Mammary epithelial cell (primary cell): ENCODE measurements at places on chromosomes 7 and 10. TPM values are rescaled to one million over a fixed set of nuclear protein-coding genes. Genes with fewer than 3 reads are reported as not detected.

The GPER1 gene
- polyA plus RNA-seq = 1.1 TPM

The STEAP4 gene
- 0.01 TPM for polyA plus RNA-seq

The VPS41 gene
- polyA plus RNA-seq = 10.4 TPM

The DLX6 gene
- not detected for polyA plus RNA-seq

The GLI3 gene
- polyA plus RNA-seq = 4.3 TPM

The GRM3 gene
- not detected for polyA plus RNA-seq

The NPFFR1 gene
- polyA plus RNA-seq = 0.01 TPM

The FOXI2 gene
- polyA plus RNA-seq = not detected

The DENND11 gene
- 2.8 TPM for polyA plus RNA-seq

The NPC1L1 gene
- not detected for polyA plus RNA-seq

The SKIDA1 gene
- polyA plus RNA-seq = 0.16 TPM

The PVRIG gene
- polyA plus RNA-seq = not detected

The ABCB1 gene
- 0.16 TPM for polyA plus RNA-seq

The FAM24B gene
- polyA plus RNA-seq = 6.5 TPM

The PHYHIPL gene
- 0.27 TPM for polyA plus RNA-seq

The HDAC9 gene
- polyA plus RNA-seq = 5.9 TPM

The LRGUK gene
- polyA plus RNA-seq = 0.05 TPM

The CCDC172 gene
- not detected for polyA plus RNA-seq

The ITIH5 gene
- polyA plus RNA-seq = not detected

The MINDY4 gene
- 1.9 TPM for polyA plus RNA-seq

The HTRA1 gene
- polyA plus RNA-seq = 615 TPM

The NUTM2E gene
- not detected for polyA plus RNA-seq

The INHBA gene
- 58.2 TPM for polyA plus RNA-seq

The INMT gene
- polyA plus RNA-seq = not detected

The PDK4 gene
- not detected for polyA plus RNA-seq

The OGDHL gene
- 0.53 TPM for polyA plus RNA-seq
